Endodermal cell (in vitro differentiated cells): ENCODE measurements at places on chromosomes 5 and 9. TPM values are rescaled to one million over a fixed set of nuclear protein-coding genes. Genes with fewer than 3 reads are reported as not detected.

DNA sequence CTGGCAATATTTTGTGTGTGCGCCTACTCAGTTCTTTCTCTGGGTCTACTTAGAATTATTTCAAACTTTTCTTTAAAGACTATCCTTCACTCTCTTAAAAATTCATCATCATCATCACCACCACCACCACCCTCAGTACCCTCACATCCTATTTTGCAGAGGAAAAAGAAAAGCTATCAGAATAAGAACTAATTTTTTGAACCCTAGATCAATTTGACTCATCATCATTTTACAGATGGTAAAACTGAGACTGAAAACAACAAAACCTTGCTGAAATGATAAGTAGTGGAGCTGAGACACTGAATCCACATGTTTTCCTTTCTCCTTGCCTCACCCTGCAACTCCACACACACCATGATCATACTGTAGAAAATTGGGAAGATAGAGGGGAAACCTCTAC is 119.3 kb downstream of the SSBP2 start:
- H3K27ac ChIP-seq, result no peak overlapping the region
- peaks cover 2% of the 10 kb centered on the region for H3K4me1 ChIP-seq
- no peak overlapping the region for H3K4me3 ChIP-seq
- H3K36me3 ChIP-seq, result no peaks in the 10 kb centered on the region
- H3K27me3 ChIP-seq, result no peaks in the 10 kb centered on the region
- DNase-seq, result no peak

DNA sequence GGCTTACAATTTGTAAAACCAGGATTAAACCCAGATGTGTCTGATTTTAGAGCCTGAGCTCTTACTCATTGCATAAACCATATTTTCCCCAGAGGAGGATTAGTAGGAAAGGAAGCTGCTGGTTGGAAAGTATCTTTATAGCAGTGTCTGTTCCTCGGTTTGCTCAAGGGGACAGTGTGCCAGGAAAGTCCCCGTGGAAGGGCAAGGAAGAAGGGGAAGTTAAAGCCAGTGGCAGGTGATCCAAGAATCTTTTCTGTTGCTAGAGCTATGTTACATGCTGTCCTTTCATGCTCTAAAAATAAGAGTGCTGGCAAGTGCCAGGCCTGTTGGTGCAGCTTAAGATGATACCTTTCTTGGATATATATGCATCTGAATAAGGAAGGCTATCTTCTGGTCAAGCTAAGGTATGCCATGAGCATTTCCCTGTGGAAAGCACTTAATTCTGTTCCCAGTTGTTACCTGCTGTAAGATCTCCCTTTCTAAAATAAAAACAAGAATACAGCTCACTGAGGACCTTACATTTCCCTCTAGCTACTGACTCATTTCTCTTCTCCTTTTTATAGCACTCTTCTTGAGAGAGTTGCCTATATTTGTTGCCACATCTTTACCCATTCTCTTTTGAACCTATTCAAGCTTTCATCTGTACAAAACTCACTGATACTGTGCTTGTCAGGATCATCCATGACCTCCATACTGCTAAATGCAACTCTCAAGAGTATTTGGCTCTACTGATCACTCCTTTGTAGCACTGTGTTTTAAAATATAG is 8.0 kb downstream of the PDCD1LG2 start:
- H3K27me3 ChIP-seq, result no peaks in the 10 kb centered on the region
- H3K27ac ChIP-seq, result no peak overlapping the region
- no peak for DNase-seq
- no peak overlapping the region for H3K4me3 ChIP-seq

DNA sequence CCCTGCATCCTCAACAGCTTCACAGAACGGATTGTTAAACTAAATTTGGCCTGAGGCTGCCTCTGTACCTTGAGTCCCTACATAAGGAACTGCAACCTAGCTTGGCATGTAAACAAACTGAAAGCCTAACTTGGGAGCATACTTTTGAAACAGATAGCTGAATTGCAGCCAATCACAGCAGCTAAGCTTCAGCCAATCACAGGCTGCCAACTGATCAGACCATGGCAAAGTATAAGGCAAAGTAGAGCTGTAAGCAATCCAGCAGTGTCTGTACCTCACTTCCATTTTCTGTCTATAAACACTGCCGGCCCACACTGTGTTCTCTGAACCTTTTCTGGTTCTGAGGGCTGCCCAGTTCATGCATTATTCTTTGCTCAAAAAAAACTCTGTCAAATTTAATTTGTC is 8.9 kb upstream of the ZNF483 start:
- H3K4me3 ChIP-seq, result no peak overlapping the region
- no peaks in the 10 kb centered on the region for H3K36me3 ChIP-seq
- no peak overlapping the region for H3K27ac ChIP-seq
- no peaks in the 10 kb centered on the region for H3K4me1 ChIP-seq
- no peaks in the 10 kb centered on the region for H3K27me3 ChIP-seq
- DNase-seq, result peak; percentile 51

CDH12 gene
- total RNA-seq, result 0.81 and 0.90 TPM in 2 replicates

RMRP gene
- 17,358 and 19,094 TPM in 2 replicates for total RNA-seq

CDH9 gene
- total RNA-seq, result not detected in 3 replicates
